Stimulated activated CD4-positive, alpha-beta T cell treated with anti-CD3 and anti-CD28 coated beads, TNF-alpha, amount 100 ng/mL, for 48 hours (primary cell): ENCODE measurements at places on chromosomes 12 and 14.
A peak's percentile ranks its signal among the peaks of the same experiment; 100 is the strongest.

GRCh38 chr12:101027200-101027599 lies 182.8 kb downstream of the SLC5A8 start:
- DNase-seq, result no peak

GRCh38 chr14:28297559-28297958 lies 469.0 kb upstream of the FOXG1 start:
- no peak for DNase-seq

DNA sequence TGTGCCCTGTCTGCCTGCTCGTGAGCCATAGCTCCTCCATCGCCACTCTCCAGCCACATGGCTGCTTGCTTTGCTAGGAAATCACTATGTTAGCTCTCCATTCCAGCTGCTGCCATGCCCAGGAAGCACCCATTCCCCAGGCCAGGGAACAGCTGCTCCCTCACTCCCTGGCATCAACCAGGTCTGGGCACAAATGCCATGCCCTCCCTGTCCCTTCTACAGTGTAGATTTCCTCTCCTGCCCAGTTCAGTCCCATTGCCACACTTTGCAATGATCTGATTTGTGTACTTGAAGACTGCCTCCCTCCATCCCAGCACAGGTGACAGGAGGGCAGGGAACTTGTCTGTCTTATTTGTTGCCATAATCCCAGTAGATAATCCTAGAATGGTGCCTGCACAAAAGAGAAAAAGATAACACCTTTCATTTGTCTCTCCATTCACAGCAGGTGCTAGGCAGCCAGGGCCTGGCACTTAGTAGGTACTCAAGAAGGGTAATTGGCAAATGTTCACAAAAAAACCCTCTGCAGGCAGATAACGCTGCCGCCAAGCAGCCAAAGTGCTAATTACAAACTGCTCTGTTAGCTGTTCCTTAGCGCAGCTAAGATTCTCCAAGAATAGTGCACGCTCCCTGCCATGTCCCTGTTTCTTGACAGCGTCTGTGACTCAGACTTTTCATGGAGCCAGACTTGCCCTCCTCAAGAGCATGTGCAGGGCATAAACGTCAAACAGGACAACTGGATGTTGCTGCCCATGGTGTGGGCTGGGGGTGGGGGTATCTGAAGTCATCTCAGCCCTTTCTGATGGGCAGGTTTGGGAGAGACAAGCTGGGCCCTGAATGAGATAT lies 69.1 kb downstream of the ARL6IP4 start:
- no peak for DNase-seq

- DNase-seq, result no peak
Observed at GRCh38 chr14:68293404-68293803, 473.8 kb downstream of the RAD51B start.

GRCh38 chr12:121822393-121823100 lies 18.7 kb downstream of the SETD1B start:
- no peak for DNase-seq

GRCh38 chr12:3511760-3512159 lies 20.8 kb downstream of the PRMT8 start:
- no peak for DNase-seq

DNA sequence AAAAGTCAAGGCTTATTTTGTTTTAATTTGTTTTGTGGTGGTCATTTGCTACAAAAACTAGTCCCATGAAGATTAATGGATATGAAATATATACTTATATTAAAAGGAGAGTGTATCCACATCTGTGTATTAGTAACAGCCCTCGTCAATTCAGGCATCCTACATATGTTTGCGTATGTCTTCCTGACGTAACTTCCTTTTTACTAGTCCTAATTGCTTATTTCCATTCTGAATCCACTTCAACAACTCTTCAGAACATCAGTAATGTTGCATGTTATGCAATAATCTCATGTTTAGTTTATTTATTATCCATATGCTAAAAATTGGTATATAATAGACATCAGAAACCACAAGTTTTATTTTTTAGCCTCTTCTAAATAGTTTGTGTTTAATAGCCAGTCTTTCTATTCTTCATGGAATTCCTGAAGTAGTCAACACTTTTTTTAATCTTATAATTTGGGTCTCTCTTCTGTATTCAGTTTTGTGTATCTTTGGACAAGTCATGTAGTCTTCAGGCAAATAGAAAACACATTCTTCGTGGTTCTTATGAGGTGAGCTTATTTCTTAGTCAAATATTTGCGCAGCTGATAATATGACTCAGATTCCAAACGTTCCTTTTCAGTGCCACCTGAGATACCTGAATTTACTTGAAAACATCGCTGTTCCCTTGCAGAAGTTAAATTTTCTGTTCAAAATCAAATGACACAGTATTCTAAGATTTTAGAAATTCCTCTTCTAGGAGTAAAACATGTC lies 268.6 kb downstream of the CCDC59 start:
- DNase-seq, result no peak

GRCh38 chr12:108296945-108297344 lies 42.2 kb downstream of the CMKLR1 start:
- no peak for DNase-seq

GRCh38 chr14:67569011-67569650 lies 30.9 kb downstream of the PIGH start:
- no peak for DNase-seq

- DNase-seq, result peak; percentile 78
Observed at GRCh38 chr12:106302401-106303201, at the start of gene TCP11L2. Gene TCP11L2, plus strand, starts transcription at chr12:106302733. Its CDS starts 8,343 bp downstream, at chr12:106311076.

DNA sequence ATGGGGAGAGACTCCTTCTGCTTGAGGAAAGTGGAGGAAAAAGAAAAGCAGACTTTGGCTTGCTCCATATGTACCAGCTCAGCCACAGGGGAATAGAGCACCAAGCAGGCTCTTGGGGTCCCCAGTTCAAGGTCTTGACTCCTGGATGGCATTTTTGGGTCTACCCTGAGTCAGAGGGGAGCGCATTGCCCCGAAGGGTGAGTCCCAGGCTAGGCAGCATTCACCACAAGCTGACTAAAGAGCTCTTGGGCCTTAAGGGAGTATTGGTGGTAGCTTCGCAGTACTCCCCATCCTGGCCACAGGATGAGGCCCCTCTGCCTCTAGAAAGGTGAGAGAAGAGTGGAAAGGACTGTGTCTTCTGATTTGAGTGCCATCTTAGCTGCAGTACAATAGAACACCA lies 19.8 kb upstream of the UNC79 start:
- DNase-seq, result no peak

GRCh38 chr14:92513966-92514843 lies 624 bp downstream of the RIN3 start:
- no peak for DNase-seq

- no peak for DNase-seq
Observed at GRCh38 chr14:67679006-67679405, 4.6 kb upstream of the VTI1B start.
